ENCODE measurements at places on chromosomes 5 and 9.

- DNase-seq: no peak
Observed at GRCh38 chr9:126989847-126990842, 75.6 kb downstream of the RALGPS1 start.

GRCh38 chr5:32505756-32506155 is 61.2 kb upstream of the ZFR start:
- no peak for DNase-seq

GRCh38 chr9:93083592-93084470 is 12.2 kb upstream of the CARD19 start:
- no peak for DNase-seq

DNA sequence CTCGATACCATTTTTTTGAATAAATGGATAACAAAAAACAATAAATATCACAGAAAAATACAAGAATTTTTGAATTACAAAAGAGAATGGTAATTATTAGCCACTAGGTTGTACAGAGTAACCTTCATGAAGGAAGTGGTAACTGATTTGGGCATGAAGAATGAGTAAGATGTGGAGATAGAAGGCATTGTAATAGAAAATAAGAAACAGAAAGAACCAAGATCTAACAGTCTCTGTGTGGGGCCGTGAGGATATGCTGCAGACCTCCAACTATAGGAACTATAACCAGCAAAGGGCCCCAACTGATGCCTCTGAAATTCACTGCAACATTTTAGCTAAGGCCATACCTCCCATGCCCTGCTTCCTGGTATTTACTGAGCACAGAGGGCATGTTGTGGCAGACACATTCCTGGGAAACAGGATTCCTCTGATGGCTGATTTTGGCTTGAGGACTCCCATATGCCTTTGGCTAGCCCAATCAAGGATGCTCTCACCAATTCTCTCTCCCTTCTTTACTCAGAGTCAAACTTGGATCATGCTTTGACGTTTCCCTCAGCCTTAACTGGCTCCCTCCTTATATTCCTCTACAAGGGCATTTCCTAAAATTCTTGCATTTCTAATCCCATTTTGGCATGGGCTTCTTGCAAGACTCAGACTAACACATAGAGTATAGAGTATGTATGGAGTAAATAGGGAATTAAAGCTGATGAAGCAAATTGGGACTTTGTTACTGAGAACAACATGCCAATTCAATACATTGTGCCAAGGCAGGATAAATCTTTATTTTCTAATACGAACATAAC is 208.9 kb downstream of the PDE4D start:
- no peak for DNase-seq

- DNase-seq: no peak
Observed at GRCh38 chr9:128204858-128205257, 1.7 kb downstream of the DNM1 start.

- DNase-seq: no peak
Observed at GRCh38 chr9:110528645-110529044, 50.9 kb downstream of the SVEP1 start.

DNA sequence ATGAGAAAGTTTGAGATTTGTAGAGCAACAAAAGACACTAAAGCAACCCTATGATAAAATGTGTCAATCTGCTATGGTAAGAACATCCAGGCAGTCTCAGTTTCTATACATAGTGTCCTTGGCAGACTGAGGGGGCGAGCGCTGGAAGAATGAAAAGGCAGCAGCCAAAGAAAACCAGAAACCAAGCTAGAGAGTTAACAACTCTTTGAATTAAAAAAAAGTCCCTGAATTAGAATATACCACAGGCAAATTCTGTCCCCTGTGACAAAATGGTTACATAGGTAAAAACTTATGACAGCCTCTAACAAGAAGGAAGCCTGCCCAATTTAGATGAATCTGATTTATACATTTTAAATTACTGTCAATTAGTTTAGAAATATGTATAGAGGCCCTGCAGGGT is 106.7 kb downstream of the OXCT1 start:
- DNase-seq: no peak

- no peak for DNase-seq
Observed at GRCh38 chr9:101438523-101438922, 2.9 kb upstream of the ALDOB start.

DNA sequence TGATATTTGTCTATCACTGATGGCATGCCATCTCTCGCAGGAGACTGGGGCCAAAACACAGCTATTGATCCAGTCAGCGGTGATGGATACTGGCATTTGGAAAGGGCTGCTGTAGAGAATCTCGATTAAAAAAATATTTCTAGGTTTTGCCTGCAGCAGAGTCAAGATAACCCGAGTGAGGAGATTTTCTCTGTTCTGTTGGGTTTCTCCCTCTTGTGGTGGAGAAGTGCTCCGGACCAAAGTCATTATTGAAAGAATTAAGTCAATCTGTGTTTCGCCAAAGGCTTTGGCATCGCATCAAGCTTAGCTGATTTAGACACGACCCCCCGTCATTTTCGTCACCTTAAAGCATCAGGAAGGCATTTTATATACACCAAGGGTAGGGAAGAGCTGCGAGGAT is 97.1 kb upstream of the IRX2 start:
- DNase-seq: no peak
